ENCODE measurements at places on chromosomes 3 and 15.

DNA sequence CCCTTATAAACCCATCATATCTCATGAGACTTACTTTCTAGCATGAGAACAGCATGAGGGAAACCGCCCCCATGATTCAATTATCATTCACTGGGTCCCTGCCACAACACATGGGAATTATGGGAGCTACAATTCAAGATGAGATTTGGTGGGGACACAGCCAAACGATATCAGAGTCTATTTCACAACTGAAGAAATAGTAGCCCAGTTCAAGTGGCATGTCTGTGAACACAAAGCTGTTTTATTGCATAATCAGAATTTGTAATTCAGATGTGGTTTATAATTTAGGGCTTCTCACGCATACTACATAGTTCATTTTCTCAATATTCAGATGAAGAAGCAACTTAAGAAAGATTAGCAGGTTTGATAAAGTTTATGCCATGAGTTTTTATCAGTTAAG lies 1188.0 kb upstream of the ALCAM start:
- no peak for DNase-seq

DNA sequence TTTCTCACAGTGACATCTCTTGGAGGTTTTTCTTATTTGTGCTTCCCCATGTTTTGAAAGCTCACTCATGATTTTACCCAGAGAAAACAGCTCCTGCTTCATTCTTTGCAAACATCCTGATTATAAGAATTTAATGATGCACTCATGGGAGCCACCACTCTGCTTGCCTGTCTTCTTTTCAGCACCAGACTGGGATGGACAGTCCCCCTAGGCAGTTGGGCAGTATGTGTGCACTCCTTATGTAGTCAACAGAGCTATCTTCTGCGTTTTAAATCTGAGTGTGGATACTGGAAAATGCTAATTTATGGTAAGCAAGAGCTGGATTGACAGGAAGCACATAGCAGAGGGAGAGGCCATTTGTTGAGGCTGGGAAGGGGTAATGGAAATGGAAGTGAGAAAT lies 276.1 kb downstream of the AGBL1 start:
- no peak for DNase-seq

DNA sequence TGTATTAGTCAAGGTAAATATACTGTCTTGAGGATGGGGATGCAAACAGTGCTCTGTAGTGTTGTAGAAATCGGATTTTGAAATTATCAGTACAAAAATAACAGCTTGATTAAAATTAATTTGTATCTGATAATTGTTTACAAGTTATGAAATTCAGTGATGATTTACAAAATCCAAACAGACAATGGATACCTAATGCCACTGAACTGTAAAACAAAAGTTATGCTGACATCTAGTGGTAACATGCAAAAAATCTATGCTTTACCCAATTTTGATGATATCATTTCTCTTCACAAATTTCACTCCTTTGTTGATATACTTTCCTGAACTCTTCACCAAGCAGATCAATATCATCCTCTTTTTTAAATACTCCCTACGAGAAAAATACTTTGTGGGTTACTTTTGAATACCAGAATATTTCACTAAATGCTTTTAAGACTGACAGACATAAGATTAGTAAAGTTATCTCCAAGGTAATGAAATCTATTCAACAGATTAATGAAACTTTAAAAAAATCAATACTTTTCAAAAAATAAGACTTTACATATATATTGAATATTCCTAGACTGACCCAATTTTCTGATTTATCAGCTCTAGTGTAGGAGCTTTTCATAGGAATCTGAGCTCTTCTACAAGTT lies 36.0 kb downstream of the MNS1 start:
- DNase-seq = no peak

GRCh38 chr3:152641198-152641597 lies 193.7 kb upstream of the P2RY1 start:
- DNase-seq = no peak

- DNase-seq = no peak
Measured at GRCh38 chr3:45881078-45882022, 5.0 kb upstream of the CCR9 start.

GRCh38 chr3:148087601-148088371 lies 609.9 kb upstream of the AGTR1 start:
- DNase-seq = no peak

DNA sequence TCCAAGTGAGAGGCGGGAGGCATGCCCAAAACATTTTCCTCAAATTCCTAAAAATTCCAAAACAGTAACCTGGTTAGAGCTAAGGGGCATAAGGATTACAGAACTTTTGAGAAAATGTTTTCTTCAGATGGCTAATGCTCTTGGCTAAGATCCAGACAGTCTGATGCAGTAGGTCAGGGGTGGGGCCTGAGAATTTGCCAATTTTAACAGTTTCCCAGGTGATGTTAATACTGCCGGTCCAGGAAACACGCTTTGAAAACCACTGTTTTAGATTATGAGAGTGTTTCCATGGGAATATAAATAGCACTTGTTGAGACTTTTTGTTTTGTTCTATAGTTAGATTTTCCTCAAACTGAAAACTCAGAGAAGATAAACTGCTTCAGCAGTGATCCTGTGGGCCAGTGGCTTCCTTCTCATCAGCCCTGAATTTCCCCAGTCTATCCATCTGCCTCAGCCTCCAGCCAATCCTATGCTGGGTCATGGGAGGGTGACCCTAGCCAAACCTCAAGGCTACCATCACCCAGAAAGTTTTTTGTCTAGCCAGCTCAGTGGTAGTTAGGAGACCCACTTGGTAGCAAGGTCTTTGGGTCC lies 71.6 kb upstream of the ACP3 start:
- DNase-seq = no peak

DNA sequence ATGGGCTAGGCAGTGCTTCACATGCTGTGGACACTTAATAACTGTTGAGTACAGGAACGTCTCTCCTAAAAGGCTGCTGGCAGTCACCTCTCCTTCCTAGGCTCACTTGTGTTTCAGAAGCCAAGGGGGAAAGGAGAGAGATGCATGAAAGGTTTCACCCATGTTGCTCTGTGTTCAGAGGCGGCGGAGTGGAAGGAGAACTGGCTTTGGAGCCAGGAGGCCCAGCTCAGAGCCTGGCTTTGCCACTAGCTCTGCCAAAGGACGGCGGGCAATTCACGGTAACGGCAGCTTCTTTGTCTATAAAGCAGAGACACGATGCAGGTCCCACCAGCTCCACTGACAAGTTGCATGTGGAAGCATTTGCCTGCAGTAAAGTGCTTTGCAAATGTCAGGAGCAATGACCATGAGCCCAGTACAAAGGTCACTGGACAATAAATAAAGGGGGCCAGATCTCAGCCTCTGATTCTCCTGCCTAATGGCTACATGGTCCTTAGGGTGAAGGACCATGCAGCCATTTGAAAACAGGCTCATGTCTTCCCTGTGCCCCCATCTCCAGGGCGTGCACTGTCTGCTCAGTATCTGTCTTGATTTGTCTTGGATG lies 171.7 kb upstream of the TLE3 start:
- DNase-seq = no peak

- no peak for DNase-seq
Measured at GRCh38 chr3:47961815-47962606, 54.2 kb downstream of the MAP4 start.

- no peak for DNase-seq
Measured at GRCh38 chr15:30954674-30955073, 36.8 kb downstream of the MTMR10 start.

- no peak for DNase-seq
Measured at GRCh38 chr3:169112153-169112892, 551.2 kb downstream of the MECOM start.

GRCh38 chr3:71564361-71564760 lies 19.2 kb downstream of the FOXP1 start:
- DNase-seq = no peak

DNA sequence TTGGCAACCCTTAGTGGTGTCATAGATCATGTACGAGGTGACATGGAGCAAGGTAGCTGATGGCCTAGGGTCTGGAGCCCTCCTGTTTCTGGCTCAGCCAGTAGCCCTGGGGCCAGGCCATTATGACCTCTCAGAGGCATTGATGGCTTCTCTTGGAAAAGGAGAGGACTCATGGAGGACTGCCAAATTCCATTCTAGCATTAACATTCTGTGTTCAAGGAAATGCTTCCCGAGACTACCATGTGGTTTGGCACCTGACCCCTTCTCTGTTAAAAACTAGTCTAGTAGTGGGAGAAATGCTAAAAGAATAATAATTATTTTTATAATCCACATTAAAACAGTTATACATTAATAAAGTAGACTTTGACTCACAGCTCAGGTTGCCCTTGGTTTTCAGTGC lies 40.2 kb upstream of the ADAMTSL3 start:
- DNase-seq = no peak

- no peak for DNase-seq
Measured at GRCh38 chr3:50167841-50168209, 12.7 kb downstream of the SEMA3F start.

DNA sequence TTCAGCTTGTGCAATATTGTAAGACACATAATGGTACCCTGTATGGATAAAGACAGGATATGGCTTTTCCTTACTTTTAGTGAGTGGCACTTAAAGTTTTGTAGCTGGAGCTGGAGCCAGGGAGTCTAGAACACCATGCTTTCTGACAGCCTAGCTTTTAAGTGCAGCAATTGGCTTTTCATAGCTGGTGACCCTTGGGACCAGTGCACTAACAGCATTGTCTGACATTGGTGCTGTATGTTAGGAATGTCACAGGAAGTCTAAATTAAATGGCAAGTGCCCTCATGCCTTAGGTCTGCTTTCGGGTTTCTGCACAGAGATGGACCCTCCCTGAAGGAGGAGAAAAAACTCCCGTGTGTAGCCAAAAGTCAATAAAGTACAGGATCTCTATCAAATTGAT lies 628.2 kb downstream of the NR2F2 start:
- peak; percentile 60 for DNase-seq

DNA sequence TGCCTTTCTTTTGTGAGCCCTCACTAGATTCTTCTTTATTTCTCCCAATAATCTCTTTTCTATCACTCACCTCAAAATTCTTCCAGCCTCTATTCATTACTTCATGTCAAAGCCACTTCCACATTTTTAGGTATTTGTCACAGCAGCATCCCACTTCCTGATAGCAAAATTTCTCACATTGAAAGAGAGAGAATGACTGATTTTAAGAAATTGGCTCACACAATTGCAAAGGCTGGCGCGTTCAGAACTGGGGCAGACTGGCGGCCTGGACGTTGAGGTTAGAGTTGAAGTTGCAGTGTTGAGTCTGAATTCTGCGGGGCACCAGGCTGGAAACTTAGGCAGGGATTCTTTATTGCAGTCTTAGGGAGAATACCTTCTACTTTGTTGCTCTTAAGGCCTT lies 117.9 kb downstream of the LRRC28 start:
- no peak for DNase-seq

GRCh38 chr3:194067949-194068362 lies 68.0 kb upstream of the HES1 start:
- no peak for DNase-seq

DNA sequence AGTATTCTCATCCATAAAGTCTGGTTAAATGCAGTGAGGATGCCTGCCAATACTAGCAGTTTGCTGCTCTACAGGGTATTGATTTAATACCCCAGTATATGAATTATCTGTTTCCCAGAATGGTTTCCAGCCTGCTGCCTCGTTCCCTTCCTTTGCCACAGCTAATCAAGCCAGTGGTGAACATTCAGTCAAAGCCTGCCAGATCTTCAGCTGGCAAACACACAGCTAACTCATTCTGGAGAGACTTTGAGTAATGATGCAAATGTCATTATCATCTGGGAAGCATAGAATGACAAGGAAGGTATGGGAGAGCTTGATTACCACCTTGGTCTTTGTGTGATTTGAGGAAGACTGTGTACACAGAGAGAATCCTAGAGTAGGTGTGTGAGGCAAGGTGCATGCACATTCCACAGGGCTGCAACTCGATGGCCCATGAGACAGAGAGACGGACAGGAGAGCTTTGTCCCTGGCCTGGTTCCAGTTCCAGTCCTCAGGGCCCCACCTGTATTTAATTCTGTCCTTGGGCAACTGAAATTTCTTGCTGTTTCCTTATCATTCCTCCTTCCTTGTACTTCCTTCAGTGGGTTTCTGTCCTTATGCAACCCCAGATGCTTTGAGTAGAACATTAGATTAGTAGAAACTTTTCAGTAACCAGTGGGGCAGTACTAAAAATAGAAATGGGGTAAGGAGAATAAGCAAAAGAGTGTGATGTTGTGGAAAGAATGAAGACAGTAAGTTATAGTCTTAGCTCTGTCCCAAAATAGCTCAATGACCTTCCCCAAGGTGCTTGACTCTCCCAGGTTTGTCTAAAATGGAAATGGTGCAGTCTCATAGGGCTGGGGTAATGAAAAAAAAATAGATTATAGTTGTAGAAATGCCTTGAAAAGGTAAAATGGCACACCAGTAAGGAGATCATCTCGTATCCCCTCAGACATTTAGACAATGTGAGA lies 72.5 kb downstream of the MITF start:
- no peak for DNase-seq

DNA sequence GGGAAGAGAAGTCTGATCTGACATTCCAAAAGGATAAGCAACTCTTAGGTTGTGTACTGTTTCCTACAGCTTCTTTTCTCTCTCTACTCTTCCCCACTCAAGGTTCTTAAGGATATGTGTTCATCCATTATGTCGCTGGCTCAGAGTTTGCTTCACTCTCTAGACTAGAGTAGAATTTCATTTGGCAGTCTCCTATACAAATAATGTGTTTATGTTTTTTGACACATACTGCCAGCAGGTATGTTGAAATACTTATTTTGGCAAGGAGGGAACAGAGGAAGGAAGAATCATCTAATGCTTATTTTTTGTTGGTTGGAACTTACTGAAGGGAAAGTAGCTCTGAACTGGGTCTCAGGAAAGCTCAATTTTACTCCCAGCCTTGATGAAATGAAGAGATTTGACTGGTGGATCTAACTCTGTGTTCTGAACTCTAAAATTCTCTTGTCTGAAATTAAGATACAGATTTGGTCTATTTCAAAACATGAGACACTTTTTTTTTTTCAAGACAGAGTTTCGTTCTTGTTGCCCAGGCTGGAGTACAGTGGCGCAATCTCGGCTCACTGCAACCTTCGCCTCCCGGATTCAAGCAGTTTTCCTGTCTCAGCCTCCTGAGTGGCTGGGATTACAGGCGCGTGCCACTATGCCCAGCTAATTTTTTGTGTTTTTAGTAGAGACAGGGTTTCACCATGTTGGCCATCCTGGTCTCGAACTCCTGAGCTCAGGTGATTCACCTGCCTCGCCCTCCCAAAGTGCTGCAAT lies 7.6 kb upstream of the EMC3 start:
- DNase-seq = no peak

GRCh38 chr3:144839991-144840390 lies 868.4 kb downstream of the DIPK2A start:
- DNase-seq = no peak

DNA sequence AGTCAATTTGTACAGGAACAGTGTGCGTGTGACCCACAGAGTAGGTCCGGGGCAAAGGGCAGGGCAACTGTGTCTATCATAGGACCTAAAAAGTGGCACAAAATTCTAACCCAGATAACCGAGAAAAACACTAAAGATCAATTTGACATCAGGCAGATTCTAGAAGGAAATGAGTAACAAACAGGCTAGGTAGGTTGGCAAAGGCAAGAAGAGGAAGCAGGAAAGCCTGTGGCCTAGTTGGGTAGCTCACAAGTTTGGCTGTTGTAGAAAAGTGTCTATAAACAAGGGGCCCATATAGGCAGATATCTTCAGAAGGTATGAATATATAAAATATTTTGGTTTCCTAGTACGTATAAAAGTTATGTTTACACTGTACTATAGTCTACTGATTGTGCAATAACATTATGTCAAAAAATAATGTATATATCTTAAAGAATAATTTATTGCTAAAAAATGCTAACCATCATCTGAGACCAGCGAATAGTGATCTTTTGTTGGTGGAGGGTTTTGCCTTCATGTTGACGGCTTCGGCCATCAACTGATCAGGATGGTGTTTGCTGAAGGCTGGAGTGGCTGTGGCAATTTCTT lies 13.3 kb upstream of the OR5K1 start:
- no peak for DNase-seq

All from islet precursor cell (in vitro differentiated cells).